Esophagus mucosa (tissue), 1 donor: ENCODE measurements at places on chromosomes 7 and 10. TPM values are rescaled to one million over a fixed set of nuclear protein-coding genes. Genes with fewer than 3 reads are reported as not detected.

Gene MKX
- total RNA-seq: 1.4 TPM

Gene VOPP1
- total RNA-seq: 11.1 TPM

Gene EMX2
- not detected for total RNA-seq

Gene RARRES2
- total RNA-seq: 7.5 TPM

Gene HMX2
- not detected for total RNA-seq

Gene GJC3
- 0.20 TPM for total RNA-seq

Gene PRKAR2B
- 1.2 TPM for total RNA-seq

Gene GRM8
- total RNA-seq: not detected

Gene CAMK2G
- total RNA-seq: 18.9 TPM

Gene CALHM2
- 2.7 TPM for total RNA-seq

Gene SEMA3D
- total RNA-seq: 0.16 TPM

Gene PPP1R3C
- 91.9 TPM for total RNA-seq

Gene PIK3CG
- 0.56 TPM for total RNA-seq

Gene KLLN
- total RNA-seq: 0.60 TPM
